Activated naive CD8-positive, alpha-beta T cell treated with anti-CD3 and anti-CD28 coated beads for 36 hours (primary cell): ENCODE measurements at places on chromosomes 6 and 20. TPM values are rescaled to one million over a fixed set of nuclear protein-coding genes. Genes with fewer than 3 reads are reported as not detected.
A peak's percentile ranks its signal among the peaks of the same experiment; 100 is the strongest.

The MEP1A gene
- not detected for total RNA-seq

The OR2B3 gene
- not detected for total RNA-seq

The SMLR1 gene
- total RNA-seq = not detected

The TOX2 gene
- total RNA-seq = 0.45 TPM

The MUC21 gene
- total RNA-seq = not detected

The CDH26 gene
- total RNA-seq = 0.52 TPM

The CST2 gene
- total RNA-seq = not detected

The HLA-C gene
- total RNA-seq = 755 TPM

DNA sequence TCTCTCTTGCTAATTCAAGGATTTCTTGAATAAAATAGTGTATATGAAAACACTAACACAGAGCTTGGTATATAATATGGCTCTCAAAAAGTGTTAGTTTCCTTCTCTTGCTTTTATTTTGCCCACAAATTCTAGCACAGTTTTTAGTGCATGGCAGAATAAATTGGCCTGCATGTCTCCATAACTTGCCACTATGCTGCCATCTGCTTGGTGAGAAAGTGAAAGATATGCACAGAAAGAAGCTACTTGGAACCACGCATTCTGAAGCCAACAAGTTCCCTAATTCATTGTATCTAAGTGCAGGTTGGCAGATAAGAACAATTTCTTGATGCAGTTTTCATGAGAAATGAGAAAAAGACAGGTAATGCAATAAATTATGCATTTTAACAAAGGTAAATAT lies 101.2 kb downstream of the EPHA7 start:
- DNase-seq = no peak
- H3K4me1 ChIP-seq = no peaks in the 10 kb centered on the region
- H3K27me3 ChIP-seq = no peaks in the 10 kb centered on the region
- H3K4me3 ChIP-seq = no peak overlapping the region

DNA sequence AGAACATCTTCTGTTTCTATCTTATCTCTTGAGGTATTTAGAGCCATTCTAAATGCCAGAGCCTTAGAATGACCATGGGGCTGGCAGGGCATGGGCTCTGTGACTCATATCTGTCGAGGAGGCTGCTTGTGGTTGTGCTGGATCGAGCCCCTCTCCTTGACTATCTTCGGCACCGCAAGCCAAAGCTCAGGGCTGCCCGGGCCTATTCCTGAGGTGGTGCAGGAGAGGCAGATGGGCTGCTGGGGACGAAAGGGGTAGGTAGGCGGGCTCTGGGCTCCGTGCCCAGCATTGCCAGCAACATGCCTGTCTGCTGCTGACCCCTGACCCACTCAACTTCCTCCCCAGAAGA lies 89.9 kb downstream of the NOL4L start:
- H3K27me3 ChIP-seq = no peaks in the 10 kb centered on the region
- DNase-seq = no peak
- H3K27ac ChIP-seq = no peak overlapping the region
- peaks cover 27% of the 10 kb centered on the region for H3K4me1 ChIP-seq
- H3K36me3 ChIP-seq = peaks cover 10% of the 10 kb centered on the region

DNA sequence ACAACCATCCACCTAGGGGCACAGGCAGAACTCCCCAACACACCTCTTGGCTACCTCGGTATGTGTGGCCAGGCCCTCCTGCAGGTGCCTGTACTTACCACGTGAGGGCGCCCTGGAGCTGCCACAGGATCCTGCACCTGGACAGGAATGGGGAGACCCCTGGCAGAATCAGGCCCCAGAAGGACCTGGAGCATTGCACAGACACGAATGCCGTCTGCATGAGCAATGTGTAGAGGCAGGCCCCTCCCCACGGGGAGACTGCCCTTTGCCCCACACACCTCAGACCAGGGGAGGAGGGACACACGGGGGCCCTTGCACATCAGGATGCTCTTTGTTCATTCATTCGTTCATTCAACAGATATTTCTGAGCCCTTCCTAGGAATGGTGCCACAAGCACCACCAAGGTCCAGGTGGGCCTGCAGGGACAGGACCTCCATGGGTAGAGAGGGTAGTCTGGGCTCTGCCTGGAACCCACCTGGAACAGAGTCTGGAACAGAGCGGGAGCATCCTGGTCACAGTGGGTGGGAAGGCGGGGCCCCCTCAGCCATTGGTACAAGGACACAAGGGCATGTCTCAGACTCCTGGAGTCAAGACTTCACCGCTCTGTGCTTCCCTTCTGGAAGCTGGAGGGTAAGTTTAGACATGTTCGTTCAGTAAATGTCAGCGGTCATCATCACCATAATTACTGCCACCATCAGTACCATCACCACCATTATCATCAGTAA lies 32.3 kb downstream of the YTHDF1 start:
- H3K4me3 ChIP-seq = no peak overlapping the region
- no peaks in the 10 kb centered on the region for H3K36me3 ChIP-seq
- H3K4me1 ChIP-seq = peaks cover 4% of the 10 kb centered on the region
- DNase-seq = peak; percentile 59
- H3K27me3 ChIP-seq = peaks cover 31% of the 10 kb centered on the region

GRCh38 chr6:36607683-36608386 lies 13.7 kb downstream of the SRSF3 start:
- DNase-seq = no peak
- H3K36me3 ChIP-seq = peaks cover 73% of the 10 kb centered on the region
- no peaks in the 10 kb centered on the region for H3K27me3 ChIP-seq
- H3K4me3 ChIP-seq = no peak overlapping the region
- peaks cover 50% of the 10 kb centered on the region for H3K4me1 ChIP-seq
- peak overlapping the region; percentile 75 for H3K27ac ChIP-seq

- DNase-seq = no peak
- no peaks in the 10 kb centered on the region for H3K27me3 ChIP-seq
- peaks cover 18% of the 10 kb centered on the region for H3K4me1 ChIP-seq
- peaks cover 43% of the 10 kb centered on the region for H3K36me3 ChIP-seq
- peak overlapping the region; percentile 22 for H3K27ac ChIP-seq
Observed at GRCh38 chr6:160035693-160036330, 66.9 kb downstream of the IGF2R start.

GRCh38 chr6:26534681-26535465 lies 3.3 kb upstream of the HMGN4 start:
- H3K27me3 ChIP-seq = peaks cover 15% of the 10 kb centered on the region
- no peak overlapping the region for H3K4me3 ChIP-seq
- peaks cover 55% of the 10 kb centered on the region for H3K4me1 ChIP-seq

- no peaks in the 10 kb centered on the region for H3K4me1 ChIP-seq
- DNase-seq = no peak
- H3K27ac ChIP-seq = no peak overlapping the region
- no peak overlapping the region for H3K4me3 ChIP-seq
- H3K27me3 ChIP-seq = no peaks in the 10 kb centered on the region
Observed at GRCh38 chr20:14948416-14948815, 611.0 kb upstream of the FLRT3 start.

GRCh38 chr6:155449450-155450239 lies 6.0 kb downstream of the NOX3 start:
- H3K27me3 ChIP-seq = peaks cover 11% of the 10 kb centered on the region
- no peak overlapping the region for H3K4me3 ChIP-seq
- H3K27ac ChIP-seq = no peak overlapping the region
- peaks cover 4% of the 10 kb centered on the region for H3K36me3 ChIP-seq
- peaks cover 32% of the 10 kb centered on the region for H3K4me1 ChIP-seq
- no peak for DNase-seq

DNA sequence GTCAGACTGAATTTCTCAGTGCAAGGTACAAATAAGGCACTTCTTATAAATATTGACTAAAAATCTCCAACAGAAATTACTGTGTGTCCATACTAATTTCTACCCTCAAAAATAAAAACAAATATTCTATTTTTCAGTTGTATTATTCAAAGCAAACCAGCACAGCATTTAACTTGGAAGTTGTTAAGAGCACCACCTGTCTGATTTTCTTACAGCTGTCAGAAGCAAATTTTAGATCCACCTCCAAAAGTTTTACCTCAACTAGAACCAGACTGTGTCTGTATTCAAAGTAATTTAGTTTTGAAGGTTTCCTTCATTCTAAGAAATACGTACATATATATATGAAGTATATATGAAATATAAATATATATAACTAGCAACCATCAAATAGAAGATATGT lies 1.2 kb downstream of the TRDN start:
- no peak for DNase-seq
- H3K27me3 ChIP-seq = no peaks in the 10 kb centered on the region
- no peak overlapping the region for H3K4me3 ChIP-seq
- H3K36me3 ChIP-seq = no peaks in the 10 kb centered on the region

DNA sequence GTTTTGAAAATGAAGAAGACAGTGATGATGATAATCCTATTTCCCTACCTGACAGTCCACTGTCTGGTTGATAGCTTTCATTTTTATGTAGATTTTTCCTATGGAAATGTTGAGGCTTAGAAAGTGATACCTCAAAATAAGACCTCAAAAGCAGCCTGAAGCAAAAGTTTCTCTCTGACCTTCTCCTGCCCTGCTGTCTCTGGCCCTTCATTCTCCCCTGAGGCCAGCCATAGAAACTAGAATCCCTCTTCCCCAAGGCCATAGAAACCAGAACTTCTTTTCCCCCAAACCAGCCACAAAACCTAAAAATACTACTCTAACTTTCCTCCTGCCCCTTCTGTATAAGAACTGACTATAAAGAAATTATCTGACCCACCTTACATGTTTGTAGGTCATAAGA lies 52.6 kb upstream of the GCM1 start:
- H3K27me3 ChIP-seq = no peaks in the 10 kb centered on the region
- no peak overlapping the region for H3K4me3 ChIP-seq
- no peaks in the 10 kb centered on the region for H3K36me3 ChIP-seq
- H3K27ac ChIP-seq = peak overlapping the region; percentile 60

- H3K36me3 ChIP-seq = peaks cover 16% of the 10 kb centered on the region
- no peak overlapping the region for H3K27ac ChIP-seq
- H3K4me1 ChIP-seq = peaks cover 32% of the 10 kb centered on the region
- DNase-seq = no peak
- H3K27me3 ChIP-seq = no peaks in the 10 kb centered on the region
Observed at GRCh38 chr6:170305805-170306323, 694 bp upstream of the FAM120B start.

DNA sequence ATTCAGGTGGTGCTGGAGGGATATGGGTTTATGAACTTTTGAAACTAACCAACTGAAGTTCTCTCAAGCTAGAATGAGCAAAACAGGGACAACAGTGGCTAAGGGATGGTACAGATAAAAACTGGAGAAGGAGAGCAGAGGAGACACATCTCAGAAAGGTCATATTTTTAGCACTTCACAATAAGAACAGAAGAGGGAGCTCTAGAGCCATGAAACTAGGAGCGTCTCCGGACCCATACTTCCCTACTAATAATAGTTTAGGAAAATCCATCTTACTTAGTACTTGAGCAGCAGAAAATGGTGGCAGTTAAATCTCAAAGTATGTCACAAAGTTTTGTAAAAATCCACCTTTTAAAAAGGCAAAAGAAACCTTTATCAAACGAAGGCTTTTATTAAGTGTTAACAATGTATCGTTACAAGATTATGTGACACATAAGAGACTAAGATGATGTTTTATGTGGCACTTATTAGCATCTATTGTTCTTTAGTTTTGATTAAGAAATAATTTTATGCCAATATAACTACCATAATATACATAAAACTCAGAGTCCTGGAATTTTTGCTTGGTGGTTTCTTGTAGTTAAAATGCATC lies 278.6 kb downstream of the TBC1D32 start:
- DNase-seq = no peak
- no peaks in the 10 kb centered on the region for H3K4me1 ChIP-seq
- no peaks in the 10 kb centered on the region for H3K27me3 ChIP-seq
- no peak overlapping the region for H3K4me3 ChIP-seq
- no peaks in the 10 kb centered on the region for H3K36me3 ChIP-seq

GRCh38 chr20:47623206-47623605 lies 121.5 kb downstream of the NCOA3 start:
- peaks cover 14% of the 10 kb centered on the region for H3K4me1 ChIP-seq
- H3K4me3 ChIP-seq = no peak overlapping the region
- H3K36me3 ChIP-seq = peaks cover 21% of the 10 kb centered on the region
- no peak overlapping the region for H3K27ac ChIP-seq
- H3K27me3 ChIP-seq = no peaks in the 10 kb centered on the region
- no peak for DNase-seq

DNA sequence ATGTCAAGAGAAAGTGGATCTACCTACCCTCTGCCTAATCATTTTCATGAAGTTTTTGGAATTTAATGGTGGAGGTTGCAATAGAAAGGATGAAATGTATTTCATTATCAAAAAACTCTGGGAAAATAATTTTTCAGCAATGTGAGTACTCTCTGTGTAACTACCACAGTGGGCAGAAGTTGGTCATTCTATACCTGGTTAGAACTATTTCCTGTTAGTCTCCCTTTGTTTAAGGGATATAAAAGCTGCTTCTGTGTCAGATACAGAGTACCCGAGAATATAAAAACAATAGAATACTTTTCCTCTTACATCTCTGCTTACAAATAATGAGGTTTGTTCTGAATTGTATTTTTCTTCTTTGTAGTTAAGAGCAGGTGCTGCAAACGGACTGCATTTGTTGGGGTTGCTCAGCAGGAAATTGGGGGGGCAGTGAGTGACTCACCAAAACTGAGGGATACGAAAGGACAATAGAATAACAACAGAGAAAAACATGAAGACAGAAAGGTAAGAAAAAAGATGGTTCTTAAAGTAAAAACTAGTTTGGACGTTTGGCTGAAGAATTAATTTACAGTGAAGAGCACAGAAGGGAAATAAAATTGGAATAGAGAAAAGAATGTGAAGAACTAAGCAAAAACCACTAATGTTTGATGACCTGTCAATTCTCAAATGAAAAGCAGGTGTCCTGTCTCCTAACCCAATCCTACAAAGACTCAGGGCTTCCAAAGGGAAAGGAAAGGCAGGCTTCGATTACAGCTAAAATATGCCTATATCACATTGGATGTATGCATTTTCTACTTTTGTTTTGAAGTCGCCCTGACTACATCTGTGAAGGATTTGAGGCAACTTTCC lies 703.1 kb downstream of the RFPL4B start:
- peaks cover 3% of the 10 kb centered on the region for H3K4me1 ChIP-seq
- no peak for DNase-seq
- no peaks in the 10 kb centered on the region for H3K36me3 ChIP-seq
- H3K4me3 ChIP-seq = no peak overlapping the region

GRCh38 chr6:118865100-118865391 lies 28.9 kb upstream of the ASF1A start:
- H3K4me1 ChIP-seq = peaks cover 50% of the 10 kb centered on the region
- no peak for DNase-seq
- H3K27me3 ChIP-seq = no peaks in the 10 kb centered on the region
- peaks cover 64% of the 10 kb centered on the region for H3K36me3 ChIP-seq
- peak overlapping the region; percentile 87 for H3K27ac ChIP-seq

- peaks cover 2% of the 10 kb centered on the region for H3K4me1 ChIP-seq
- H3K36me3 ChIP-seq = no peaks in the 10 kb centered on the region
- no peaks in the 10 kb centered on the region for H3K27me3 ChIP-seq
- DNase-seq = no peak
Observed at GRCh38 chr6:131721161-131721560, 10.3 kb upstream of the CTAGE9 start.

GRCh38 chr6:17102258-17102870 lies 514 bp downstream of the STMND1 start:
- H3K4me1 ChIP-seq = peaks cover 4% of the 10 kb centered on the region
- peaks cover 68% of the 10 kb centered on the region for H3K27me3 ChIP-seq
- no peaks in the 10 kb centered on the region for H3K36me3 ChIP-seq
- H3K4me3 ChIP-seq = no peak overlapping the region
- no peak for DNase-seq
- no peak overlapping the region for H3K27ac ChIP-seq
